Kidney (tissue), 22 donors: ENCODE measurements at places on chromosomes 5 and 9. TPM values are rescaled to one million over a fixed set of nuclear protein-coding genes. Genes with fewer than 3 reads are reported as not detected.

GRCh38 chr5:110288766-110289511 lies 437.5 kb downstream of the TMEM232 start:
- no peaks in the 10 kb centered on the region for H3K36me3 ChIP-seq
- H3K27me3 ChIP-seq: no peaks in the 10 kb centered on the region
- no peak for DNase-seq
- no peak overlapping the region for H3K4me3 ChIP-seq
- no peaks in the 10 kb centered on the region for H3K4me1 ChIP-seq

- H3K27me3 ChIP-seq: no peaks in the 10 kb centered on the region
- no peak for DNase-seq
- H3K4me3 ChIP-seq: no peak overlapping the region
- no peaks in the 10 kb centered on the region for H3K36me3 ChIP-seq
- H3K4me1 ChIP-seq: no peaks in the 10 kb centered on the region
- no peak overlapping the region for H3K27ac ChIP-seq
Observed at GRCh38 chr9:21762064-21762463, 40.4 kb upstream of the MTAP start.

DNA sequence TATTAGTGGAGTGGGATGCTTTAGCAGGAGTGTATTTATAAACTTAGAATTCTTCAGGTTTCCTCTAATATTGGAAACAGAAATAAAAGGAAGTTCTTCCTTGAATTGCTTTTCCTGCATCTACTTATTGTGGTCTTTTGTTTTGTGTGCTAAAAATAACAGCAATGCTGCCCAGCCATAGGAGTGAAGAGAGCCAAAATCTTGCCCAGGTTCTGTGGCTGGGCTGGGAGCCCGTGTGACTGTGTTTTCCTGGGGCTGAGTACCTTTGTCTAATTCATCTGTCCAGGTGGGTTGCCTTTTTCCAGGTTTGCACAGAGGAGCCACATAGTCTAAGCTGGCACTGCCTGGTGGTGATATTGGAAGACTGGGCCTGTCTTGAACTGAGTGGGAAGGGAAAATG lies 179.7 kb upstream of the ADAMTSL1 start:
- no peaks in the 10 kb centered on the region for H3K36me3 ChIP-seq
- no peak overlapping the region for H3K27ac ChIP-seq
- DNase-seq: no peak
- no peaks in the 10 kb centered on the region for H3K4me1 ChIP-seq
- no peak overlapping the region for H3K4me3 ChIP-seq

- H3K27ac ChIP-seq: no peak overlapping the region
- no peak overlapping the region for H3K4me3 ChIP-seq
- no peak for DNase-seq
- H3K4me1 ChIP-seq: no peaks in the 10 kb centered on the region
Observed at GRCh38 chr9:87894998-87895625, 12.4 kb downstream of the SPATA31E1 start.

DNA sequence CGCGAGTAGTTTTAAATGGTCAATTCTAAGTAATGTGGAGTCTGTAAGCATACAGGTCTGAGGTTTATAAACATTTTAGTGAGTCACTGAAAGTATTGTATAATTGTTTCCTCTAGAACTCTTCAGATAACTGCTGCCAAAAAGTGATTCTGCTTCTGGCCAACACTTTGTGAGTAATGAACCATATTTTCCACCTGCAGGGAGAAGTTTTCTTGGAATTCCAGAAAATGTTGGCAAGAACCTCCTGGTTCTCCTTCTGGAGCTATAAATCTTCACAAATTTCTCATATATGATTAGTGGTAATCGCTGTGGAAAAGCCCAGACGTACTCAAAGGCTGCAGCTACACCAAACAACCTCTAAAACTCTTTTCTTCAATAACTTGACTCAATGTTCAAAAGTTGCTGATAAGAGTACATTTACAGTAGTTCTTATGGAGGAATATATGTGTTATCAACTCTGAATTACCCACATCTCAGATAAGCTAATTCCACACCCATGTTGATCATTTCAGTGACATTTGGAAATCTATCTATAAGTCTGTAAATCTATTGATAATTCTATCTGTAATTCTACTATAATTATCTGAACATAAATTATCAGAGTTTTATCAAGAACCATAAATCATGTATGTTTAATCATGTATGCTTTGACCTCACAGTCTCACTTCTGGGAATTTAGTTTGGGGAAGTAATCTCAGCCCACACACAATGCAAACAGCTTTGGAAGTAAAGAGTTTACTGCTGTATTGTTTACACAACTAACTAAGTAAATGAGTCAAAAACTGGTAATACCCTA lies 74.1 kb downstream of the FNBP1 start:
- no peaks in the 10 kb centered on the region for H3K27me3 ChIP-seq
- no peak for DNase-seq
- H3K4me3 ChIP-seq: no peak overlapping the region
- H3K4me1 ChIP-seq: peaks cover 13% of the 10 kb centered on the region

The SURF2 gene
- total RNA-seq: 23.5 TPM

The C9orf152 gene
- total RNA-seq: 1.8 TPM

The CLIC3 gene
- total RNA-seq: 4.0 TPM

The ZFP62 gene
- total RNA-seq: 30.7 TPM

The PRRX2 gene
- 1.8 TPM for total RNA-seq
